ENCODE measurements at places on chromosomes 6 and 20.

DNA sequence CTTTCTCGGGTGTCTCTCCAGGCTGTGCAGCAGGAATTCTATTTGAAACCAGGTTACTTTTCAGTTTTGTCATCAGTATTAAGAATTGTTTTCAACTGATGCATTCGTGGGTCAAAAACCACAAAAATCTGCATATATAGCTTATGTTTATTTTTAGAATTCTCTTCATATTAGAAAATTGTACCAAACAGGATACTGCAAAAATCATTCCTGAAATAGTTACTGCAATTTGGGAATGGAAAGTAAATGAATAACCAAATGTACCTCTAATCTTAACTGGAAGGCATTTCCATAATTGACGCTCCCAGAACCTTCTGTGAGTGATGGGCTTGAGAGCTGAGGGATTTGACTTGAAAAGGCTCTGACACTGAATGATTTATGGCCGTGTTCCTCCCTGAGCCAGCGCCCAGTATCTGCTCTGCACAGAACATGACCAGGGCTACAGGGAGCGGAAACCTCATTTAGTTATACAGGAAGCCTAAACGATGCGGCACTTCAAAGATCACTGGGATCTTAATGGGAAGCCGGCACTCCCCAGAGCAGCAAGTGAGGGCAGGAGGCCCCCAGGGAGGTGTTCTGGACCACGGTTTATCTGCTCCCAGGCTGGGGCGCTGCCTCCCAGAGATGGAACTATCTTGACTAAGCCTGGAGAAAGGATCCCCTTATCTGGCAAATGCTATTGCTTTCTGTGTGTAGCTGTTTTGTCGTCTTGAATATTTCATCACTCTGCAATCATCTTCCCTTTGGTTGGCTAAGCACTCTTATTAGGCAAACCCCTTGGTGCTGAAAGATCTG lies 446.0 kb downstream of the QKI start:
- peak; percentile 71 for DNase-seq

DNA sequence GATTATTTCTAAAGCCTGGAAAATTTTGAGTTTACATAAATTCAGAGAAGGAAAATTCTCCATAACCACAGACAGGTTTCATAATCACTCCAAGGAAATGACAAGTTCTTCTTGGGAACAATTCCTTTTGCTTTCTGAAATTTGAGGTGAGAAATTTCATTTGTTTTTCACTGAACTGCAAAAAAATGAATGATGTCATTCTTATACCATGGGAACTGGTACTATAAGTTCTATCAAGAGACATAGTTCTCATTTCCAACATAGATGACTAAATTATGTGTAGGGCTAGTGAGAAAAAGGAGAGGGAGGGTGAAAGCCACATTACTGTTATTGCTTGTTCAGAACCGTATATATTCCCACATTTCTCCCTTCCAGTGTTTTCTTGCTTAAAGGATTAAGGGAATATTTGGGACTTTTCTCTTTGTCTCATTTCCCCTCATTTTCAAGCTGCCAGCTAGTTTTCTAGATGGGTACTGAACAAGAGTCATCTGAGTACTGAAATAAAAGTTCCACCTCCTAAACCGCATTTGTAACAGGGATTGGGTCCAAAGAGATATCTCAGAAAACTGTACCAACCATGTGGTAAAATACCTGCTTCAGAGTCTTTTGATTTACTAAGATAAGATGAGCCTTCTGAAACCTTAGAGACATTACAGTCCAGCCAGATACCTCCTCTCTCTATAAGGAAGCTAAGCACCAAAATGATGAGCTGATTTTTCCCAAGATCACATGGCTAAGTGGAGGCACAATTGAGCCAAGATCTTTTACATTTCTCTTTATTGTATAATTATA lies 144.3 kb upstream of the PRDM1 start:
- DNase-seq: no peak

DNA sequence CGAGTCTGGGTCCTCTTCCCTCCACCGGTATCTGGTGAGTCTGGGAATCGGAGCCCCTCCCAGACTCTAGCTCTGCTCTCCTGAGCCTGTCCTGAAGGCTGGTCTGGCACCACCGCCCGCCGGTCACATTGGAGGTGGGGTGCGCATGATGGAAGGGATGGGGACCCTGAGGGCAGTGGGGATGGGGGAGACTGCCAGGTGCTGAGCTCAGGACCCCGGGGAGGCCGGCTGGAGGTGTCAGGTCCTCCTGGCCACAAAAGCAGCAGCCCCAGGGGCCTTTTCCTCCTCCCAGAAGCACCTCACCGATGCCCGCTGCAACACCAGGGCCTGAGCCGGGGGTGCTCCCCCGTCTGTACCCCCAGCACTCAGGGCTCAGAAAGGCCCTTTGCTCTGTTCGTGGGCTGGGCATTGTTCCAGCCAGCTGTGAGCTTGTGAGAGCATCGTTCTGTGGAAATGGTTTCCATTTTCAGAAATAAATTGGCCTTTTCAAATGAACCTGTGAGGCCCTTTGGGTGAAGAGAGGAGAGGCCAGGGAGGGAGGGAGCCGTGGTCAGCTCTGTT lies 2.5 kb upstream of the NPBWR2 start:
- no peak for DNase-seq

- DNase-seq: no peak
Measured at GRCh38 chr6:157614026-157614568, 208.9 kb upstream of the SNX9 start.

GRCh38 chr6:37538107-37538506 lies 38.4 kb upstream of the CCDC167 start:
- DNase-seq: no peak

DNA sequence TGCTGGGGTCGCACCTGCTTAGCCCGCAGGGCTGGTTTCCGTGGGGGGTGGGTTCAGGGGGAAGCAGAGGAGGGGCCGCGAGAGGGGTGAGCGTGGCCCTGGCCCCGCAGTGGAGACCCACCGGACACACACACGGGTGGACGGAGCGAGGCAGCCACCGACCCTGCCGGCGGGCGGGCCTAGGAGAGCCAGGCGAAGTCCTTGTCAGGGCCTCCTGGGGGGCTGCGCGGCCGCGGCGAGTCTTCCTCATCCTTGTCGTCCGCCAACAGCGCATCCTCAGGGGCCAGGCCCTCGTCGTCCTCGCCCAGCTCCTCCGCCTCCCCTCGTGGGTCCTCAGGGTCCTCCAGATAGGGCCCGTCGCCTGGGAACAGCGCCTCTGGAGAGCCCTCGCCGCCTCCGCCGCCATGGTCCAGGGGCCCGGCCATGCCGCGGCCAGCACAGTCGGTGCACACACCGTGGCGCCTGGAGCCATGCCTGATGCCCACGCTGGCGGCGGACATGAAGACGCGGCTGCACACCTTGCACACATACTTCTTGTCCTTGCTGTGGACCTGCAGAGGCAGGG lies 7.3 kb downstream of the SLC2A4RG start:
- DNase-seq: no peak

- DNase-seq: no peak
Measured at GRCh38 chr20:2754424-2754823, 46.0 kb downstream of the CPXM1 start.

DNA sequence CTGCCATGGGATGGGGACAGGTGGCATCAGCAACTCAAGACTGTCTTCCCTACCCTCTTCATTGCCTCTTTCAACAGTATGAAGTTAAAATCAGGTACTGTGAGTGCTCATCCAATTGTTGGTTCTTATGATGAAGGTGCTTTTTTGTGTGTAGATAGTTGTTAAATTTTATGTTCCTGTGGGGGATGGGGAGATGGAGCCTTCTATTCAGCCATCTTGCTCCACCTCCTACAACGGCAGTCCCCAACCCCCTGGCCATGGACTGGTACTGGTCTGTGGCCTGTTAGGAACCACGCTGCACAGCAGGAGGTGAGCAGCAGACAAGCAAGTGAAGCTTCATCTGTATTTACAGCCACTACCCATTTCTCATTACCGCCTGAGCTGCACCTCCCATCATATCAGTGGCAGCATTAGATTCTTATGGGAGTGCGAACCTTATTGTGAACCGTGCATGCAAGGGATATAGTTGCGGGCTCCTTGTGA lies 47.8 kb upstream of the TOP1 start:
- DNase-seq: no peak

Measured in astrocyte (in vitro differentiated cells and primary cell).